ENCODE measurements at places on chromosomes 16 and 17.

DNA sequence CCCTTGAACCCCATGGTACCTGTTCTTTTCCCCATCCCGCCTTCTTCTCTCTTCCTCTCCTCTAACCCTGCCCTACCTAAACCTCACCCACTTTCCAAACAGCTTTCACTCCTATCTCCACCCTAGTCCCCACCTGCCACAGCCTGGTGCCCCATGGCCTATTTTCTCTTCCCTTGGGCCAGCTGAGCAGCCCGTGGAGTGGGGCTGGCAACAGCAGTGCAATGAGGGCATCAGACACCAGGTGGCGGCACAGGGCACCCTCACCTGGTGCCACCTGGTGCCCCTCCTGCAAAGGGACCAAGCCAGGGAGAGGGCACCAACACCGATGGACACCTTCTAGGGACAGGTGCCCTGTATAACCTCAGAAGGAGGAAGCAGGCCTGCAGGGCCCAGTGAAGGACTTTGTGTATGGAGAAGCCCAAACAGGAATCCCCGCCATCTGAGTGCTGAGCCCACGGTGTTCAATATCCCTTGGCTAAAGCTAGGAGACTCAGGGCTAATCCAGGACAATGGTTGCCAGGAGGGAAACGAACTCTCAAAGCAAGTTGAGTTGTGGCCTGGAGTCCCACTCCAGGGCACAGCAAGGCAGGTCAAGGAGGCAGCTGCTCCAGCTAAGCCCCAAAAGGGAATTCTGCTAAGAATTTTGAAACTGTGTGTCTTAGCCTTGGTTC is 4.0 kb upstream of the ABCC3 start:
- peak; percentile 95 for DNase-seq

GRCh38 chr16:8708536-8708935 is 34.1 kb downstream of the ABAT start:
- no peak for DNase-seq

- DNase-seq: no peak
These were observed 48.6 kb upstream of the USP7 start for GRCh38 chr16:9012330-9012729.

GRCh38 chr17:67316781-67317180 is 49.6 kb downstream of the PSMD12 start:
- DNase-seq: no peak

DNA sequence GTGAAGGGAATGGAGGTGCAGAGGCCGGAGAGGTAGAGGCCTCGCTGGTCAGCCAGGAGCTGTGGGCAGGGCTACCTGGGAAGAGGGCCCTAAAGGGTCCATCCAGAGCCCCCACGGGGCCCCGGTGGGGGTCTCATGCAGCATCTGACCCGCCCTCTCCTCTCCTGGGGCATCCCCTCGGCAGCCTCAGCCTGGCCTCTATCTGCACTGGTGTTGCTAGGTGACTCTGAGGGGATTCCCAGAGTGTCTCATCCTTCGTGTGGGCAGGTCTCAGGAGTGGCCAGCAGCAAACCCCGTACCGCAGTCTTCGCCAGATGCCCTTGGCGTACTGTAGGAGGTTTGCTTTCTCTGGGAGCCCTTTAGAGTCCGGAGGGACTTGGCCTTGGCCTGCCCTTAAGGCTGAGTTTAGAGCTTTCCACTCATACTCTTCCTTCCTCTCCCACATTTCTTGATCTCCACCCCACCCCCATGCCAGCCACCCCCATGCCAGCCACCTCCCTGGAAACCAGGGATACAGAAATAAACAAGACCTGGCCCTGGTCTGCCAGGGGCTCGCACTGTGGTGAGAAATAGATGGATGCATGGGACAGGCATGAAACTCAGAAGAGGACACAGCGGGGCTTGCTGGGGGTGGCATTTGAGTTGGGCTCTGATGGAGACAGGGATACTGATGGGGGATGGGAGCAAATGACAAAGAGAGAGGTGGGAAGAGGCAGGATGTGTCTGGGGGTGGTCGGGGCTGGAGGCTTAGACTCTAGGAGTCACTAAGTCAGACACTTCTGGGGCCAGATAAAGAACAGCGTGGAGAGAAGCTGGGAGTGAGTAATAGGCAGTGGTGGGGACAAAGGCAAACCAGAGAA is 9.9 kb downstream of the SLC5A10 start:
- no peak for DNase-seq

DNA sequence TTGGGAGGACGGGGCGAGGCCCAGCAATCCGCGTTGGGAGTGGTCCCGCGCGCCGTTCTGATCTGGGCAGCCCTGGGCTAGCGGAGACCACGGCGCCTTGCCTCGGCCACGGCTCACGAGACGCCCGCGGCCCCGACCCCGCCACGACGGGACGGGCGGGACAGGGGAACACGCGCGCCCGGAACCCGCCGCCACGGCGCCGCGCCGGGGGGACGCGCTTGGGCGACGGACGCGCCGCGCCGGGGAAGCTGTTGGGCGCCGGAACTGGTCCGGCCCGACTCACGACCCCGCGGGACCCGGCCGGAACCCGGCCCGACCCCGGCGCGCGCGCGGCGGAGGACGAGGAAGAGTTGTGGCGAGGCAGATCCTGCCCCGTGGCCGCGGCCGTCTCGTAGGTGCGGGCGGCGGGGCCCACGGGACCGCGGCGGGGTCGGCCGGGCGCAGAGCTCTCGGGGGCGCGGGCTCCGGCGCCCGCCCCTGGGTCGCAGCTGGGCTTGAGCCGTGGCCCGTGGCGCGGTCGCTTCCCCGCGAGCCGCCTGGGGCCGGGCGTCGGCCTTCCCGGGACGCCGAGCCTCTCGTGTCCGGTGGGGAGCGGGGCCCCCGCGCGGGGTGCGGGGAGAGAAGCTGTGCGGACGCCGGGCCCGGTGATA is at the start of gene ACSF3:
Gene ACSF3 (plus strand): TSS at position 251 of the 650 bp plus-strand sequence. CDS start 6,830 bp downstream, outside the sequence.
- DNase-seq: peak; percentile 92

Data from T47D (cell line).